Neural progenitor cell (in vitro differentiated cells): ENCODE measurements at places on chromosomes 4 and X. TPM values are rescaled to one million over a fixed set of nuclear protein-coding genes. Genes with fewer than 3 reads are reported as not detected.

SCRG1 gene
- total RNA-seq, result 0.37 and 0.40 TPM in 2 replicates

SASH3 gene
- total RNA-seq, result not detected in 2 replicates

SAGE1 gene
- total RNA-seq, result not detected in 2 replicates

SERPINA7 gene
- not detected in 2 replicates for total RNA-seq

NPY1R gene
- total RNA-seq, result 4.6 and 7.9 TPM in 2 replicates

NKX3-2 gene
- 0.40 TPM in 1 of 2 replicates, not detected in the other for total RNA-seq

AMER1 gene
- 6.7 and 7.8 TPM in 2 replicates for total RNA-seq

BMX gene
- not detected in 2 replicates for total RNA-seq

PFKFB1 gene
- 0.17 and 0.74 TPM in 2 replicates for total RNA-seq

XAGE1B gene
- total RNA-seq, result not detected in 2 replicates

F8A3 gene
- total RNA-seq, result 0.73 and 3.5 TPM in 2 replicates

EVC gene
- total RNA-seq, result 3.6 and 10.8 TPM in 2 replicates

RNF150 gene
- 1.4 and 2.6 TPM in 2 replicates for total RNA-seq

HNRNPDL gene
- total RNA-seq, result 423 and 699 TPM in 2 replicates

PPP4R3C gene
- not detected in 2 replicates for total RNA-seq

WAS gene
- 0.37 TPM in 1 of 2 replicates, not detected in the other for total RNA-seq

FNIP2 gene
- 9.9 and 10.5 TPM in 2 replicates for total RNA-seq

GPR143 gene
- 10.6 and 13.6 TPM in 2 replicates for total RNA-seq

CTSO gene
- total RNA-seq, result 3.2 and 3.9 TPM in 2 replicates

DRP2 gene
- 1.4 and 2.2 TPM in 2 replicates for total RNA-seq

MAGEA1 gene
- total RNA-seq, result not detected in 2 replicates

FRMPD4 gene
- total RNA-seq, result not detected in 2 replicates

DNAAF6 gene
- total RNA-seq, result 0.07 TPM in 1 of 2 replicates, not detected in the other

FATE1 gene
- total RNA-seq, result not detected in 2 replicates

ASB12 gene
- total RNA-seq, result 0.19 TPM in 1 of 2 replicates, not detected in the other

TCEANC gene
- 3.6 and 6.8 TPM in 2 replicates for total RNA-seq

FAM9B gene
- not detected in 2 replicates for total RNA-seq

DCAF4L1 gene
- 0.06 and 0.17 TPM in 2 replicates for total RNA-seq

APEX2 gene
- total RNA-seq, result 9.1 and 16.0 TPM in 2 replicates

PCYT1B gene
- 33.9 and 39.1 TPM in 2 replicates for total RNA-seq

COL25A1 gene
- total RNA-seq, result 1.3 and 2.0 TPM in 2 replicates

SMIM14 gene
- total RNA-seq, result 43.5 and 91.0 TPM in 2 replicates

CC2D2A gene
- total RNA-seq, result 18.9 and 40.0 TPM in 2 replicates

GALNT7 gene
- total RNA-seq, result 44.6 and 62.3 TPM in 2 replicates

GABRG1 gene
- total RNA-seq, result not detected in 2 replicates

ESX1 gene
- total RNA-seq, result not detected in 2 replicates

GAGE12J gene
- not detected in 2 replicates for total RNA-seq

POU4F2 gene
- total RNA-seq, result not detected in 2 replicates

PF4V1 gene
- not detected in 2 replicates for total RNA-seq

CUL4B gene
- 56.5 and 95.2 TPM in 2 replicates for total RNA-seq

MAGEB10 gene
- not detected in 2 replicates for total RNA-seq

CLDN34 gene
- 0.37 TPM in 1 of 2 replicates, not detected in the other for total RNA-seq

TMPRSS11D gene
- total RNA-seq, result not detected in 2 replicates

FGF13 gene
- 19.2 and 23.8 TPM in 2 replicates for total RNA-seq

SULT1B1 gene
- total RNA-seq, result not detected in 2 replicates

ZNF157 gene
- total RNA-seq, result 0.47 and 1.4 TPM in 2 replicates

KLHL15 gene
- total RNA-seq, result 31.3 and 46.9 TPM in 2 replicates

EDNRA gene
- total RNA-seq, result 2.9 and 3.4 TPM in 2 replicates

NXF2B gene
- total RNA-seq, result 0.96 and 2.2 TPM in 2 replicates

EVC2 gene
- total RNA-seq, result 6.1 and 8.0 TPM in 2 replicates

VEGFC gene
- 1.3 and 1.6 TPM in 2 replicates for total RNA-seq

MAGEC1 gene
- not detected in 2 replicates for total RNA-seq

SPANXN2 gene
- not detected in 2 replicates for total RNA-seq

F11 gene
- not detected in 2 replicates for total RNA-seq

KLHL2 gene
- 18.6 and 24.3 TPM in 2 replicates for total RNA-seq

MAGEB2 gene
- not detected in 2 replicates for total RNA-seq

TMEM154 gene
- total RNA-seq, result 2.0 and 3.0 TPM in 2 replicates

NCAPG gene
- total RNA-seq, result 132 and 211 TPM in 2 replicates

FAM193A gene
- 22.5 and 29.1 TPM in 2 replicates for total RNA-seq
